HepG2 (cell line): ENCODE measurements at places on chromosomes 11 and 22.

DNA sequence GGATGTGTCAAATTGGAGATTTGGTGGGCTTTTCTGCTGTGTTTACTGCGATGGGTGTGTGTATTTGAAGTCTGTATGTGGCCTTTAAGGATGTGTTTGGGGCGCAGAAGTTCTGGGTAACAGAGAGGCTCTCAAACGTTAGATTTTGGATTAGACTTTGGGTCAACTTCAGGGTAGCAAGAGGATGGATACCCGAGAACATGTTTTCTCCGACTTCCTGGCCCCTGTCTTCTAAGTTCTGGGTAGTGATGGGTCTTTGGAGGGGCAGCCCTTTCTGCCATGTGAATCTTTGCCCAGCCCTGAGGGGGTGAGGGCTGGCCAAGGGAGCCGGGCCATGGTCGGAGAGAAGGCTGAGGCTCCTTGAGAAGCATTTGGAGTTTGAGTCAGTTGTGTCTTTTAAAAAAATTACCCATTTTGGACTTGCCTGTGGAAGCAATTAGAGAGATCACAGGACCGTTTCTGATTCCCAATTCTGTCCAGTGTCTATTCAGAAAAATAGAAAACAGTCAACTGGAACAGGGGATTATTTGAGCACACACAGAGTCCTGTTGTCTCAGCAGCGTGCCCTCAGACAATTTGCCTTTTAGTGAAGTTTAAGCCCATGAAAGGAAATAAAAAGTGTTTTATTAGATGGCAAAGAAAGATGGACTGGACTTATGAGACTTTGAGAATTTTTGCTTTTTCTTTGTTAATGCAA is 114.4 kb downstream of the PTPRJ start:
- DNase-seq, result no peak

DNA sequence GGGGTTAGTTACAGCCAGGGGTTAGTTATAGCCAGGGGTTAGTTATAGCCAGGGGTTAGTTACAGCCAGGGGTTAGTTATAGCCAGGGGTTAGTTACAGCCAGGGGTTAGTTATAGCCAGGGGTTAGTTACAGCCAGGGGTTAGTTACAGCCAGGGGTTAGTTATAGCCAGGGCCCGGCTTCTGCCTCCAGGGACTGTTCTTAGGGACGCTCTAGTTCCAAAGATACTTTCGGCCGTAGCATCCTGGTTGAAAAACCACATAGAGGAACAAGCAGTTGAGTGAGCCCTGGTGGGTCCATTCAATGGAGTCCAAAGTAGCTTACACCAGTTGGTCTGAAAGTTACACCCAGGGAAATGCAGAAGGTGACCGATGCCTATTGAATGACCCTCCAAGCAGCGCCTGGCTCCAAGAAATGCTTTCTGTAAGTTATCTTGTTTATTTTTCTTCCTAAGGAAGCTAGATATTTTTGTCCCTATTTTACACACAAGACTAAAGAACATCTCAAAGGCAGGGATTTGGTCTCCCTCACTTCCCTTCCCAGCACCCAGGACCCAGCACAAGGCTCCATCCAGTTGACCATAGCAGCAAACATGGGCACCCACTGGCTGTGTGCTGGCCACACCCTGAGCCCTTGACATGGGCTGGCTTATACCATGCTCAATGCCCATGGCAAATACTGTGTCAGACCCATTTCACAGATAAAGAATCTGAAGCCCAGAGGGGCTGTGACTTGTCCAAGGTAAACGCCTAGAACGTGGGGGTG is 49.7 kb upstream of the SHISAL1 start:
- no peak for DNase-seq

DNA sequence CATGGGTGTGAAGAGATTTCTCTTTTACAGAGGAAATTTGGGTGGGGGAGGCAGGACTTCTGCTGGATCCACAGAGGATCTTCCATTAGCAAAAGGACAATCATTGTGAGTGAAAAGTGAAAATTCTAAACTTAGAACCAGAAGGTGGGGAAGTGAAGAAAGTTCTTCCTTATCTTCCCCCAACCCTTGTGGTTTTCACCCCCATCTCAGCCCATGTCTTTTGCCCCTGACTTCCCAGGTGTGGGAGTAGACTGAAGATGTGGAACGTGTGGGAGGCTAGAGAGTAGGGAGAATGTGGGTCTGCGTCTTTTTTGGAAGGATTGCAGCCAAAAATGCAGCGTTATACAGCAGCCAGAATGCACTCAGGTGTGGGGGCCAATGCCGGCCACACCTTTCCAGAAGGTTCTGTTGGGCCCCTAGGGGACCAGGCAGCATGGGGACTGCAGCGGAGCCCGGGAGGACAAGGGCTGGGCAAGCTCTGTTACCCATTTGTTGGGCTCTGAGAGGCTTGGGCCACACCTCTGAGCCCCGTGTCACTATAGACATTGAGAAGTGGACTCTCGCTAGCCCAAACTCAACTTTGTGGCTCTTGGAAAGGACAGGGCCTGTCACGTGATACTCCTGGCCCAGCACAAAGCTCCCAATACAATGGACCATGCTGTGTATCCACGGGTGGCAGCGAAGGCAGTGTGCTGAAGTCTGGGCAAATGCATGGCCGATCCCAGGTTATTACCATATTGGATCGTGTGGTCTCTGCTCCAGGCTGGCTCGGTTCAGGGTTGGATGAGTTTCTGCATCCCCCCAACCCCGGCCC is 32.8 kb upstream of the LINC01488 start:
- DNase-seq, result no peak

GRCh38 chr11:117809236-117810055 is 12.4 kb upstream of the DSCAML1 start:
- no peak for DNase-seq

- DNase-seq, result no peak
Measured at GRCh38 chr11:92380882-92381281, 156.3 kb downstream of the FAT3 start.

- DNase-seq, result no peak
Measured at GRCh38 chr11:76242004-76242779, 35.9 kb upstream of the WNT11 start.

- no peak for DNase-seq
Measured at GRCh38 chr11:34300926-34301295, 56.9 kb downstream of the ABTB2 start.

- no peak for DNase-seq
Measured at GRCh38 chr22:27531782-27532530, 269.6 kb downstream of the MN1 start.

- DNase-seq, result no peak
Measured at GRCh38 chr11:62264004-62264403, 6.0 kb upstream of the SCGB2A2 start.

DNA sequence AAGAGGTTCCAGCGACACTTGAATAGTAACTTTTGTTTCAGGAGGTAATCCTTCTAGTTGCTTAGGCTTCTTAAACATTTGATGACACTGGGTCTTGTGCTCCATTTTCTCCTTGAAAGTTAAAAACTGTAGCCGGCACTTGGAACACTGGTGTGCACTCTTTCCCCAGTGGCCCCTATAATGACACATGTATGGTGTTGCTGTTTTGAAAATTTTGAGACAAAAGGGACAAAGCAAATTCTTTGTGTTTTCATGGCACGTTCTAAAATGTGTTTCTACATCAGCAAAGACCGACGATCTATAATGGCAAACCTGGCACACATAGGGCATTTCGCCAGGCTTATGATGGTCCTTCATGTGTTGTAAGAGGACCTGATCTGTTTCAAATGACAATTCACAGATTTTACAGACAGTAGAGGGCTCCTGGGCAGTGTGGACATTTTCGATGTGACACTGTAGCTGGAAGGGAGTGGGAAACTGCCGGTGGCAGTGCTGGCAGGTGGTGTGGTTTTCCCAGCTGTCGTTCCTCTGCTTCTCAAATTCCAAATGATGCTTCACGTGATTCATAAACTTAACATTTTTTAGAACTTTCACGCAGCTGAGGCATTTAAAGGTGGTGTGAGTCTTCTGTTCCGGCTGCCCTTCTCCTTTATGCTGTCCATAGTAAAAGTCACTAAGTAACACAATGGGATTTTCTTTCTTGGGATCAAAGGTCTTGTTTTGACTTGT is 20.5 kb downstream of the ZNF280B start:
- no peak for DNase-seq
